ENCODE measurements at places on chromosomes 1 and 21.

- no peaks in the 10 kb centered on the region for H3K27me3 ChIP-seq
- H3K36me3 ChIP-seq = no peaks in the 10 kb centered on the region
- no peak overlapping the region for H3K27ac ChIP-seq
- DNase-seq = no peak
- H3K4me3 ChIP-seq = no peak overlapping the region
Observed at GRCh38 chr1:173447224-173447623, 29.9 kb upstream of the PRDX6 start.

GRCh38 chr21:17536381-17536780 lies 23.5 kb downstream of the CXADR start:
- H3K4me3 ChIP-seq = no peak overlapping the region
- DNase-seq = no peak
- no peaks in the 10 kb centered on the region for H3K27me3 ChIP-seq
- no peaks in the 10 kb centered on the region for H3K36me3 ChIP-seq
- peak overlapping the region; percentile 18 for H3K27ac ChIP-seq

GRCh38 chr1:89815611-89816010 lies 5.2 kb upstream of the LRRC8D start:
- no peak overlapping the region for H3K27ac ChIP-seq
- H3K4me3 ChIP-seq = no peak overlapping the region
- no peaks in the 10 kb centered on the region for H3K27me3 ChIP-seq

GRCh38 chr1:117030271-117030877 lies 28.8 kb downstream of the CD101 start:
- H3K36me3 ChIP-seq = no peaks in the 10 kb centered on the region
- H3K4me1 ChIP-seq = no peaks in the 10 kb centered on the region
- DNase-seq = no peak

DNA sequence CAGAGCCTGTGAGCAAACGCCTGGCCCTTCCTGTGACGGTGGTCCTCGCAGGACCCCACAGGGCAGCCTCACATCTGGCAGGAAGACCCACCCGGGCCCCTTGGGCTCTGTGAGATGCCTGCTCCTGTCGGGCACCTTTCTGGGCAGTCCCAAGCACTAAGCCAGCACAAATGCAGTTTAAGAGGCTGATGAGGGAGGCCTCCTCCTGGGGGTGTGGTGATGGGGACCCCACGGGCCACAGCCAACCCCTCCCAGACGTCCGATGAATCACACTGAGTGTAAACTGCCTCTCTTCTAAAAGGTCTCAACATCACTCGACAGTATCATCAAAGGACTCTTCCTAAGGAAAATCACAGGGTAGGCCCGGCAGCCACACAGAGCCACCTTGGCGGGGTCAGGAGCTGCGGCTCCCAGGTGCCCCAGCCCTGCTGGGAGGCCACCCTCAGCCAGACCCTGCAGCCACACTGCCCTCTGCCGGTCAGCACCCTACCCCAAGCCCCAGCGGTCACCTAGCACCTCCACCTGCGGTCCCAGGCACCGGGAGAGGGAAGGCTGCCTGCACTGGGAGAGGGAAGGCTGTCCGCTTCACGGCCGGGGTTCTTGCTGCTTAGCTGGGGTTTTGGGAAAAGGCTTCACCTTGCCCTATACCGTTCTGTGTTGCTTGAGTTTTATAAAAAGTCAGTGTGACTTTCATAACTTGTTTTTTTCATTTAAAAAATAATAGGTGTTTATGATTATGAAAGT lies 3.9 kb upstream of the PRKCZ start:
- H3K4me3 ChIP-seq = no peak overlapping the region
- no peak overlapping the region for H3K27ac ChIP-seq
- DNase-seq = no peak
- H3K27me3 ChIP-seq = no peaks in the 10 kb centered on the region
- H3K4me1 ChIP-seq = peaks cover 60% of the 10 kb centered on the region
- H3K36me3 ChIP-seq = no peaks in the 10 kb centered on the region

- peaks cover 10% of the 10 kb centered on the region for H3K36me3 ChIP-seq
- H3K4me3 ChIP-seq = no peak overlapping the region
- H3K4me1 ChIP-seq = no peaks in the 10 kb centered on the region
- no peak overlapping the region for H3K27ac ChIP-seq
- no peaks in the 10 kb centered on the region for H3K27me3 ChIP-seq
Observed at GRCh38 chr1:214360525-214361164, 79.7 kb downstream of the SMYD2 start.
